ENCODE measurements at places on chromosomes 5 and 9.
A peak's percentile ranks its signal among the peaks of the same experiment; 100 is the strongest.

- DNase-seq, result no peak
Measured at GRCh38 chr9:129587487-129588262, 33.2 kb downstream of the C9orf50 start.

- no peak for DNase-seq
Measured at GRCh38 chr5:172044631-172045314, 38.3 kb upstream of the FBXW11 start.

DNA sequence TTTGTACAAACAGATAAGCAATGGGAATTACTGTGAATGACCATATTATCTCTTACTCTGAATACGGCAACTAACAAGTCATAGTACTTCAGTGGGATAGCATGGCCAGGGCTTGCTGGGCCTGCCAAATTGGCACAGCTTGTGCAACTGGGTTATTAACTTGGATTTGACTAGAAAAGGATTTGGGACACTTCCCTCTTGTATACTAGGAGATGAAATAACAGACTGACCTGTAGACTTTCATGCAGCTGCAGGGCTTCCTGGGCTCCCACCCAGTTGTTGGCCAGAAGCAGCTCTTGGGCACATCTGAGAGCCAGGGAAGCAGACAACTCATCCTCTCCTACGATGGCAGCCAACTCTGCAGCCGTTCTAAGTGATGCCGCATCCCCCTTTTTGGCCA is 39.8 kb downstream of the CNOT8 start:
- DNase-seq, result no peak

DNA sequence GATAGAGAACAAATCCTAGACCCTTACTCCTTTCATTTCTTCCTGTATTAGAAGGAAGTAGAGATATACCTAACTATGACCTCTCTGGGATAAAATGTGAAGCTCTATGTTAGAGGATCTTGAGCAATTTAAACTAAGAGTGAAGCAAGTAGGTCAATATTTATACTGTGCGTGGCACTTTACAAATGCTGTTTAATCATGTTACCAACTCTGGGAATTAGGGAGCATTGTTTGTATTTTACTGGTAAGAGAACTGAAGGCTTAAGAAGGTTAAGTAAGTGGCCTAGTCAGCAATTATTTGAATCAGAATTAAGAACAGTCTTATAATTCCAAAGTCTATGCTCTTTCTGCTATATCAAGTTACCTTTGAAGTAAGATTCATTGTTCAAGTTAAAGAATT is 12.0 kb downstream of the TNC start:
- no peak for DNase-seq

DNA sequence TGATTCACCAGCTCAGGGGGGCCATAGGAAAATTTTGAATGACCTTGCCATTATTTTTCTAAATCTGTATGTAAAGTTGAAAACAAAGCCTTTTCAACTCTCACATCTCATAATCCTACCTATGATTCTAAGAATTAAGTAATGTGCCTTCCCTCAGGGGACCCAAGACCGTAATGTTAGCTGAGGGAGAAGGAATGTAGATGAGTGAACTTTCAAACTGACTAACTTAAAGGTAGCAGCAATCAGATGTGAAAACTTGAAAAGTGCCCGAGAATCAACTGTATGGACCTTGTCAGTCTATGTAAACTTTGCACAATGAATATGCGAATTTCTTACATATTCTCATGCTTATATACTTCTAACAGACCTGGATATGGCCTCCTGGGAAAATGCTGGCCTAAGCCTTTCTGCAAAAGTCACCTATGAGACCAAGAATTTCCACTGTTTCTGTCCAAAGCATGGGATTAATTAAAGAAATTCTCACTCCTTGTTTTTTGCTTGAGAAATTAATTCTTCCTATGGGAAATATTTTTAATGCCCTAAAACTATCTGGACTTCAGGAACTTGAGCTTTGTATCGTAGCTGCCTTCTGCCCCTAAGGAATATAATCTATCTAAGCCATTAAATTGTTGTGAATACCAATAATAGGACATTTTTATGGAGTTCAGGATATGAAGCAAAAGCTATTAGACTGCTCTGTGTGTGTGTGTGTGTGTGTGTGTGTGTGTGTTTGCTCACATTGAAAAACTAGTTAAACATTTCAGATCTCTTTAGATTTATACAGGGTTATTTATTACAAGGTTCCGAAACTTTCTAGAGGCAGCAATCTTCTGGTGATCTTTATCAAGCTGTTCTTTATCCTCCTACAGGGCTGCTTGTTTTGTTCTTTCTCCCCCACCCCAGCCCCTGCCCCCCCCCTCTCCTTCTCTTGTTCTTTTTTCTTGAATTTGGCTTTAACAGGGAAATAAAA is 169.1 kb upstream of the CLINT1 start:
- DNase-seq, result no peak

DNA sequence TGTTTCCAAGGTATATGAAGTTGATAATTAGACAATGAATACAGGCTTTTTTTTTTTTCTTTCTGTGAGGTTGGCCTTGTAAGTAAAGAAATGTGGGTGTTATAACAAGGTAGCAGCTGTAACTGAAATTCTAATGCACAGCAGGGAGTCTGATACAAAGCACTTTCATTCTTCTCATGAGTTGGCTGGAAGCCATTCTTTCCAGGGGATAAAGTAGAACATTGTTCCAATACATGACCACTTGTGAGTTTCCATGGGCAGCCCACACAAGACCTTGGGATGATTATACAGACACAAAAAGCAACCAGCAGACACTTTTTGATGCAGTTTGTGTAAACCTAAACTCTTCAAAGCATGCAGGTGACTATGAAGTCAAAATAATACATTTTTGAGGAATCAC is 1785.9 kb upstream of the WWC1 start:
- peak; percentile 69 for DNase-seq
